ENCODE measurements at places on chromosomes 2 and 18. TPM values are rescaled to one million over a fixed set of nuclear protein-coding genes. Genes with fewer than 3 reads are reported as not detected.

The CYP1B1 gene
- total RNA-seq: 157 TPM

The SCN7A gene
- not detected for total RNA-seq

The MEP1B gene
- total RNA-seq: not detected

The TPO gene
- not detected for total RNA-seq

The IRS1 gene
- 77.6 TPM for total RNA-seq

The CUL3 gene
- 42.9 TPM for total RNA-seq

The ABCG8 gene
- total RNA-seq: not detected

The MTCL1 gene
- total RNA-seq: 197 TPM

The KIAA2012 gene
- not detected for total RNA-seq

The ST8SIA3 gene
- not detected for total RNA-seq

The CPO gene
- not detected for total RNA-seq

The EVA1A gene
- total RNA-seq: 31.2 TPM

The REG3A gene
- not detected for total RNA-seq

The HRH4 gene
- total RNA-seq: not detected

The ZDBF2 gene
- 6.3 TPM for total RNA-seq

The ICOS gene
- not detected for total RNA-seq

The CFAP65 gene
- total RNA-seq: not detected

The PSTPIP2 gene
- total RNA-seq: 3.9 TPM

The ASPRV1 gene
- 0.32 TPM for total RNA-seq

The ATP6V1B1 gene
- total RNA-seq: 1.1 TPM

The RIT2 gene
- total RNA-seq: not detected

The NPAS2 gene
- 23.7 TPM for total RNA-seq

The NAT8 gene
- not detected for total RNA-seq

The TSPYL6 gene
- not detected for total RNA-seq

The CCBE1 gene
- total RNA-seq: 302 TPM

The IL36B gene
- total RNA-seq: not detected

The RGPD4 gene
- total RNA-seq: not detected

Data from hair follicle dermal papilla cell (primary cell).